Activated naive CD4-positive, alpha-beta T cell (primary cell): ENCODE measurements at places on chromosomes 2 and 18.

- DNase-seq: no peak
Measured at GRCh38 chr2:58032016-58032763, 14.4 kb upstream of the VRK2 start.

- no peak for DNase-seq
Measured at GRCh38 chr2:239021651-239022436, 174.0 kb downstream of the TWIST2 start.

GRCh38 chr2:104429639-104430358 is 424.1 kb upstream of the POU3F3 start:
- no peak for DNase-seq

GRCh38 chr2:66948234-66948633 is 448.9 kb upstream of the ETAA1 start:
- DNase-seq: no peak

- DNase-seq: no peak
Measured at GRCh38 chr2:36750101-36750500, 53.6 kb downstream of the VIT start.

- DNase-seq: no peak
Measured at GRCh38 chr2:205411558-205411957, 270.7 kb upstream of the NRP2 start.

- no peak for DNase-seq
Measured at GRCh38 chr18:407626-408224, 92.8 kb downstream of the COLEC12 start.

GRCh38 chr18:43634994-43635393 is 357.7 kb upstream of the SYT4 start:
- DNase-seq: no peak

- DNase-seq: no peak
Measured at GRCh38 chr18:62018759-62019041, 125.9 kb upstream of the RNF152 start.

GRCh38 chr2:191176801-191177438 is 26.1 kb upstream of the STAT4 start:
- DNase-seq: no peak

DNA sequence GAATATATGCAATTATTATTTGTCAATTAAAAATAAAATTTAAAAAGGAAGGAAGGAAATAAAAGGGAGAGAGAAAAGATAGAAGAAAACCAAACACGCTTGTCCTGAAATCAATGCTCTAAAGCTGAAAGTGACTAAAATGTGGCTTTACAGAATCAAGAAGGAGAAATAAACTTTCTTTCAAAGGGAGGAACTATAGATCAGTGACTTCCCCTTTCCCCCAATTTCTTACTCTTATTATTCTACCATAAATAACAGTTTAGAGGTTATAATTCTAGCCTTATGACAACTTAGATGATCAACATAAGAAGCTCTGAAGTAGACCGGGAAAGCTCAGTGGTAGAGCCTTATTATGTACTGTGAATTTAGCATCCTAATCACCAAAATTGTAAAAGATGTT is 122.5 kb downstream of the ARHGAP15 start:
- no peak for DNase-seq
